ENCODE measurements at places on chromosomes 16 and 17. TPM values are rescaled to one million over a fixed set of nuclear protein-coding genes. Genes with fewer than 3 reads are reported as not detected.
A peak's percentile ranks its signal among the peaks of the same experiment; 100 is the strongest.

DNA sequence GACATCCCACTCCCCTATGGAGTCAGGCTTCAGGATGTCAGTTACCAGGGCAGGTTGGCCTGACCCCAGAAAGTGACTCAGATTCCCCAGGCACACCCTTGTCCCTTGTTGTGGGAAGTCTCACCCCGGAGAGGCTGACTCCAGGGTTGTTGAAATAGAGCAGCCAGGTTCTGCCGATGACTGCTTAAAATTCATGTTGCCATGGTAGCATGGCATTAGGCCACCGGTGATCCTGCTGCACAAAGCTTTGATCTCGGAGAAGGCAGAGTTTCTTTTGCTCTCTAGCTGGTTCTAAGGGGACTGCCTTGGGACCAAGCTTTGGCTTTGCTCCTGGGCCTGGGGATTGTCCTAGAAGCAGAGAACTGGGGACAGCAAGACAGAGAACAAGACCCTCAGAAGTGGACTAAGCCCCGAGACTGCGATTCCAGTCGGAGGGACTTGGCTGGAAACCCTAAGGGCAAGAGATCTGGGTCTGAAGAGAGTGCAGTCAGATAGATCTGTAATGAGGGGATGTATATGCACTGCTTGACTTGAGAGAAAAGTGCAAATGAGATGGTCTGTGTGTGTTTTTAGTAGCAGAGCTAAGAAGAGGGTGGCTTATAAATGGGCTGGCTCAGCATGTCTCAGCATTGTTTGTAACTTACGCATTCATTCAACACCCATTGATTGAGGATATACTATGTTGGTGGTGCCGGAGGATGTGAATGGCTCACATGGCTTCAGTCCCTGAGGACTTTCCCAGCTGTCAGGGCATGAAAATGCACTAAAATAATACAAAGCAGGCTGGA is 106.9 kb downstream of the RGS9 start:
- H3K27me3 ChIP-seq, result peaks cover 29% of the 10 kb centered on the region
- no peak overlapping the region for H3K27ac ChIP-seq
- peak; percentile 64 for DNase-seq
- no peak overlapping the region for H3K4me3 ChIP-seq
- H3K36me3 ChIP-seq, result no peaks in the 10 kb centered on the region

DNA sequence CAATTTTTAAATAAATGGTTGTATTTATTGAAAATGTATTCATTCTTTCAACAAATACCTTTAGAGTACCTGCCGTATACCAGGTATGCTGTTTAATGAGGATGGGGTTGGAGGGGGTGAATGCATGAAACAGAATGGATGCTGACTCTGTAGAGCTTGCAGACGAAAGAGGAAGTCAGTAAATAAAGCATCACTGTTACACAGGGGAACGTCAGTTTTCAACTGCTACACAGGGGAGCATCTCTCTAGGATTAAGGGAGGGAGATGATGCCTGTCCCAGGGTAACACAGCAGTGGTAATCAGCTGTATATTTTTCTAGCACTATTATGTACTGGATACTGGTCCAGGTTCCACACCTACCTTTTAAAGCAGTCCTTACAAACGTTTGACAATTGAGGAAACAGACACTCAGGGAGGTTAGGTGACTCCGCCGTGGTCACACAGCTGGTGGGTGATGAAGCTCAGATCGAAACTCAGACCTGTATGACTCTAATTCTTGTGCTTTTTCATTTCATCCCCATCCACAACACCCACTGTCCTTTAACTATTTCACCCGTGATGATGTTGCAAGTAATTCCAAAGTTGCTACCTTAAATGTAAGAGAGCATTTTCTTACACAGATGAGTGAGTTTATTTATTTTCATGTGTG is 452.1 kb upstream of the HSBP1 start:
- H3K27me3 ChIP-seq, result no peaks in the 10 kb centered on the region
- H3K4me3 ChIP-seq, result no peak overlapping the region
- DNase-seq, result no peak
- H3K36me3 ChIP-seq, result no peaks in the 10 kb centered on the region

DNA sequence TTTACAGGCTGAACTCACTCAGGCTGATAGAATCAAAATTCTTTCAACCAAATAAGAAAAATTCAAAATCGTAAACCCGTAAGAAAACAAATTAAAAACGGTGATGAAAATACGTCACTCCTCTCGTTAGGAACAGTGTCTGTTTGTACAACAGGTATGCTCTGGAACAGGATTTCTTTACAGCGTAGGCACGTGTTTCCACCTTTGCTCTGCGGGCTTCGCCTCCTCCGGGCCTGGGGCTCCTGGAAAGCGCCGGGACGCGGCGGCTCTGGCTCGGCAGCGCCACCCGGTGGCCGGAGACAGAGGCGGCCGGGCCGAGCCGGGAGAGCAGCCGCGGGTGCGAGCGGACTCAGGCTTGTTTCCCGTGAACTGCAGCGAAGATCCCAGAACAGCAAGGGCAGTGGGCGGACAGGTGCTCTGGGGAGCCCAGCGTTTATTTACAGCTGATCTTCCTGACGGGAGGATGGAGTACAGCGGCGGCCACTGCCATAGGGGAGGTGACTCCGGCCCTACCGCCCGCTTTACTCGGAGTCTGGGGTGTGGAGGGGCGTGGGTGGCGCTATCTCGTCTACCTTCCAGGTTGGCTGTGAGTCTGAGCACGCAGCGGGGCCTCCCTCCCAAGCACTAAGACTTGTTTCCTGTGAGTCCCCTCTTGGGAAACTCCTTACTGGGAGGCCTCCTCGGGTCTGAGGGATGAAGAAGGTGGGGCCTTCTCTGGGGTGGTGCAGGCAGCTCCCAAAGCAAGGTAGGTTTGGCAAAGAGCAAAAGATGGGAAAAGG is 40.5 kb upstream of the ATP2A3 start:
- H3K4me3 ChIP-seq, result no peak overlapping the region
- H3K36me3 ChIP-seq, result peaks cover 20% of the 10 kb centered on the region
- peaks cover 4% of the 10 kb centered on the region for H3K27me3 ChIP-seq
- H3K27ac ChIP-seq, result no peak overlapping the region
- peak; percentile 89 for DNase-seq

GRCh38 chr17:32152130-32152529 is 9.8 kb downstream of the RHOT1 start:
- no peak overlapping the region for H3K27ac ChIP-seq
- no peak overlapping the region for H3K4me3 ChIP-seq
- no peaks in the 10 kb centered on the region for H3K27me3 ChIP-seq
- peaks cover 12% of the 10 kb centered on the region for H3K4me1 ChIP-seq

DNA sequence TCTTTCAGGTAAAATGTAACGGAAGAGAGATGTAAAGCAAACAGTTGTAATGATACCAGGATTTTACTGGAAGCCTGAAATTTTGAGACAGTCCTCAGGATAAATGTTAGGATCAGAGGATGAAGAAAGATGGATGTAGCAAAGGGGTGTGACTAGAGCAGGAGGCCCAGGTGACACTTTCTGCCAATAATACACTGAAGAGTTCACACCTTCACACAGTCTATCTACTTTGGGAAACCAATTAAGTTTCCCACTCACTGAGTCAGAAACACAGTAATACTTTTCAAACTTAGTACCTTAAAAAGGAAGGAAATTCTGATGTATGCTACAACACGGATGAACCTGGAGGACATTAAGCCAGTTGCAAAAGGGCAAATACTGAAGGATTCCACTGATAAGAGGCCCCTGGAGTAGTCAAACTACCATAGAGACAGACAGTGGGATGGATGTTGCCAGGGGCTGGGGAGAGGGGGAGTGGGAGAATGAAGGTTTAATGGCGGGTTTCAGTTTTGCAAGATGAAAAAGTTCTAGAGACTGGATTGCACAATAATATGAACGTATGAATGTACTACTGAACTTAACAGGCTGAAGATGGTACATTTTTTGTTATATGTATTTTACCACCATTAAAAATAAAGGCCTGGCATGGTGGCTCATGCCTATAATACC is 62.3 kb downstream of the CYTH1 start:
- H3K27me3 ChIP-seq, result no peaks in the 10 kb centered on the region
- peak overlapping the region; percentile 88 for H3K27ac ChIP-seq
- peaks cover 78% of the 10 kb centered on the region for H3K4me1 ChIP-seq
- peaks cover 6% of the 10 kb centered on the region for H3K36me3 ChIP-seq

- H3K4me1 ChIP-seq, result no peaks in the 10 kb centered on the region
- no peak for DNase-seq
- H3K27me3 ChIP-seq, result no peaks in the 10 kb centered on the region
- H3K27ac ChIP-seq, result no peak overlapping the region
- H3K4me3 ChIP-seq, result no peak overlapping the region
Measured at GRCh38 chr16:55275869-55276268, 48.1 kb upstream of the IRX6 start.

GRCh38 chr17:73634629-73635028 is 9.6 kb downstream of the SDK2 start:
- peaks cover 6% of the 10 kb centered on the region for H3K27me3 ChIP-seq
- no peak overlapping the region for H3K27ac ChIP-seq
- peaks cover 3% of the 10 kb centered on the region for H3K36me3 ChIP-seq
- no peak for DNase-seq
- no peaks in the 10 kb centered on the region for H3K4me1 ChIP-seq

Gene DHRS7C
- total RNA-seq, result not detected

Gene ITGB3
- total RNA-seq, result not detected

Data from activated CD4-positive, alpha-beta T cell treated with anti-CD3 and anti-CD28 coated beads, Interleukin-2, amount 10 ng/mL, durations not matched to agents 24 days and 14 days (primary cell).